ENCODE measurements at places on chromosomes 5 and 9.

GRCh38 chr5:174796711-174797192 lies 72.4 kb downstream of the MSX2 start:
- no peak for DNase-seq

DNA sequence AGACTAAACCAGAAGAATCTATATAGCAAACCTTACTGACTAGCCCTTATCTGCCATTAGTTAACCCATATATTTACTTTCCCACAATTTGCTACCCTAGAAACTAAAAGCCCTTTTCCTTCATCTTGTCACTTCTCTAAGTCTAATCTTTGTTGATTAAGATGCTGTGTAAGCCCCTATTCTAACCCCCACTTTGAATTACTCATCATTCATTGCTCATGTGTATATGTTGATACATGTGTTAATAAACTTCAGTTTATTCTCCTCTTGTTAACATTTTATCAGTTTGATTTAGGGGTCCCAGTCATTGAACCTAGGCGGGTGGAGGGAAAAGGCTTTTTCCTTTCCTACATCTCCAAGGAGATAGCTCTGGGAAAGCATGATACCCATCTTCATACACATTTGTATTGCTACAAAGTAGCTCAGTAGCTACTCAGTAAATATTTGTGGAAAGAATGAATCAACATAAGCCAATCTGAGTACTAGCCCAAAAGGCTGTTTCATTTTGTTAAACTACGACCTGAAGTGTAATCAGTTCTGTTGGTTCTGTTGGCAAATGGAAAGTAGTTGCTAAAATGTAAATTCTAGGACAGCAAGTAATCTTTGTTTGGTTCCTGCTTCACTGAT lies 35.1 kb upstream of the NDFIP1 start:
- no peak for DNase-seq

GRCh38 chr9:131578021-131578420 lies 32.7 kb downstream of the PRRT1B start:
- DNase-seq, result no peak

GRCh38 chr5:71582945-71583584 lies 4.1 kb upstream of the MCCC2 start:
- no peak for DNase-seq

- DNase-seq, result no peak
Measured at GRCh38 chr9:126386088-126386487, 59.5 kb downstream of the MVB12B start.

DNA sequence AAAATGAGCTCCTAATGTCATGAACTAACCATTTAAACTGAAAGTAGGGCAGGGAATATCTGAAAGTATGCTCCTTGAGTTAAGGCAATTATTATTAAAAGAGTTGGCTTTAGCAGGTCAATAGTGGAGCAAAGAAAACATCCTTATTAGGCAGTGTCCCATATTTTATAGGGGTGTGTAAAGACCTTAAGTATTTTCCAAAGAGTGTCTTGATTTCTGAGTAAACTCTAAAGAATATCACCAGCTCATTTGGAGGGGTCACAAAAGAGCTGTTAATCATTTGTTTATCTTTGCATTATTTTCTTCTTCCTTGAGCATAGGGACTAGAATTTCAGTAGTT lies 109.3 kb downstream of the MUSK start:
- DNase-seq, result no peak

- no peak for DNase-seq
Measured at GRCh38 chr9:129627556-129628440, 1.8 kb downstream of the NTMT1 start.

DNA sequence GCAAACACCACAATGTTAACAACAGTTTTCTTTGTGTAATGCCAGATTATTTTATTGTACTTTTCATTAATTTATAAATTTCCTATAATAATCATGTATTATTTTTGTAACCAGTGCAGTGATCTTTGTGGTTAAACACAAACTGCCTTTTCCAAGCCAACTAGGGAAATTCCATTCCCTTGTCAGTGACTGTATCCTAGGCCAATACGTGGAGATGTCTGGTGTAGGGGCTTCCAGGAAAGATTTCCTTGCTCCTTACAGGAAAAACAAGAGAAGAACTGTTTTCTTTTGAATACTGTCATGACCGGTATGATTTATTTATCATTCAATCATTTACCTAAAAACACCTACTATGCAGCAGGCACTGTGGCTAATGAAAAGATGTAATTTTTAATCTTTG lies 31.4 kb downstream of the FANCC start:
- no peak for DNase-seq

Data from stimulated activated CD8-positive, alpha-beta memory T cell treated with anti-CD3 and anti-CD28 coated beads, Interleukin-4, amount 100 ng/mL, for 1 hour (primary cell).